NCI-H748 treated with DMSO at 0.1 percent for 48 hours (cell line): ENCODE measurements at places on chromosomes 1 and 21.

- DNase-seq, result no peak
These were observed 134.3 kb upstream of the ZBTB40 start for GRCh38 chr1:22317231-22317919.

DNA sequence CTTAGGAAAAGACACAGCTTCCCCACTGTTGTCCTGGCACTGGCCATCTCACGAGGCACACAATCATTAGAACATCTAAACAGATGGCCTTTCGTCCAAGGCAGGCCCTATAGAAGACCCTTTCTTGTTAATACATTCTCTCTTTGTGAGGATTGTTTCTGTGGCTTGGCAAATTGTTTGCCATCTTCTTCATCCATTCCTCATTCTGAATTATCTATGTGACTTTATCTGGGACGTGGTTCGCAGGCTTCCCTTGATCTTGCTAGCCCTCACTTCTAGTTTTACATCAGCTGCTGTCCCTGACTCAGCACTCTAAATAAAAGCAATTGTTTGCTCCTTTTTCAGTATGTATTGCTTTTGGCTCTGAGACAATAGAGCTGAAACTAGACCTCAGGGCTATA lies 101.1 kb upstream of the ZC3H11B start:
- DNase-seq, result no peak

- DNase-seq, result no peak
These were observed 18.9 kb upstream of the ZNF683 start for GRCh38 chr1:26391450-26391849.

- peak; percentile 4 for DNase-seq
These were observed 14.0 kb upstream of the CDA start for GRCh38 chr1:20574686-20575540.

GRCh38 chr21:38269576-38269936 lies 12.8 kb downstream of the KCNJ15 start:
- no peak for DNase-seq

- DNase-seq, result no peak
These were observed 35.6 kb downstream of the COL6A1 start for GRCh38 chr21:46017148-46017547.

- no peak for DNase-seq
These were observed 51.5 kb downstream of the LUZP1 start for GRCh38 chr1:23116921-23117699.

DNA sequence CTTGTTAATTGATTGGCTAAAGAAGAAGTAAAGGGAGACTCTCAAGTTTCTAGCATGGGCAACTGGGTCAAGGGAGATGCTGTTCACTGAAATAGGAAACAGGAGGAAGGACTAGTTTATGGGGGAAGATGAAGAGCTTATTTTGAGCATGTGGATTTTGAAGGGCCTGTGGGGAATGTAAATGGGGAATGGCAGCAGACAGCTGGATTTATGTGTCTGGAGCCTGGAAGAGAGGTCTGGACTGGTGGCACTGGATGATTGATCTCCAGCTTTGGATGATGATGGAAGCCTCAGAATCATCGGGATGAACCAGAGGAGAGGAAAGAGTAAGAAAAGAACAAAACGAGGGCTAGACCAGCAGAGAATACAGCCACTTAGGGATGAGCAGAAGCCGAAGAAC lies 54.9 kb upstream of the ENAH start:
- DNase-seq, result no peak

DNA sequence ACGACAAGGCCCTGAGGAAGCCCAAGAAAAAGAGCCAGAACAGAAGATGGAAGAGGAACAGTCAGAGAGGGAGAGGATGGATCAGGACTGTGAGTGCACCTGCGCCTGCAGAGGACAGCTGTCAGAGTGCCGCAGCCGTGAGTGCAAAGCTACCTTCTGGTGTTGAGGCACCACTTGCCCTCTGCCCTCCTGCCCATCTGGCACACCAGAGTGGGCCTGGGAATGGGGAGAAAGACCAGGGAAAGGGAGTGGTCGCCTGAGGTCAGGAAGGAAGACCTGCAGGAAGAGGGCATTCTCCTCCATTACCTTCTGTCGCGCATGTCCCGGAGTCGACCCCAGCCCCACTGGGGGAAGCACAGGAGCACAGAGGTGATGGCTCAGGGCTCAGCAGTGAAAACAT lies 26.2 kb downstream of the VASH2 start:
- DNase-seq, result no peak

GRCh38 chr1:235416662-235417049 lies 49.4 kb downstream of the TBCE start:
- no peak for DNase-seq

- DNase-seq, result peak; percentile 24
These were observed 3.8 kb downstream of the LCA5L start for GRCh38 chr21:39441502-39442475.

- DNase-seq, result no peak
These were observed 83.8 kb upstream of the SSX2IP start for GRCh38 chr1:84773933-84774497.

DNA sequence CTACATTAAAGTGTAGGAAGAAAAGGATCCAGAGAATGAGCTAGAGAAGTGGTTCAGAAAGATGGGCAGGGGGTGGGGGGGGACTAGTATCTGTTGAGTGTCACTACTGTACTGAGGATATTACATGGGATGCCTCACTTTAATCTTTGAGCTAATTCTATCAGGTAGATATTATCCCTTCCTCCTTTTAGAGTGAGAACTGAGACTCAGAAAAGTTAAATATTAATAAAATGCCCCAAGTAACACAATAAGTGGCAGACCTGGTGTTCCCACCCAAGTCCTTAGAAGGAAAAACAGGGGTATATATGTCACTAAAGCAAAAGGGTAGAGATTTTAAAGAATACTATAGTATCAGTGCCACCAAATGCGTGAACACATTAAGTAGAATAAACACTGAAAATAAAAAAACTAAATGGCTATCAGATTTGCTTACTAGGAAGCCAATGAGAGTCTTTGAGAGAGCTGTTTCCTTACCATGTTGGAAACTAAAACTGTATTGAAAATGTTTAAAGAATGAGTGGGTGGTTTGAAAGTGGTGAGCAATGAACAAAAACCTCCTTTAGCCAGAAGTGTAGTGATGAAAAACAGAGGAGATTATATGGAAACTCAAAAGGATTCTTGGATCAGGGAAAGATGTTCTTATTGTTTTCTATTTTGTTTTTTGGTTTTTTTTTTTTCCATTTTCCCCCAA lies 230.8 kb downstream of the BARHL2 start:
- DNase-seq, result no peak

GRCh38 chr21:45827302-45827692 lies 154.3 kb upstream of the COL6A1 start:
- DNase-seq, result no peak

DNA sequence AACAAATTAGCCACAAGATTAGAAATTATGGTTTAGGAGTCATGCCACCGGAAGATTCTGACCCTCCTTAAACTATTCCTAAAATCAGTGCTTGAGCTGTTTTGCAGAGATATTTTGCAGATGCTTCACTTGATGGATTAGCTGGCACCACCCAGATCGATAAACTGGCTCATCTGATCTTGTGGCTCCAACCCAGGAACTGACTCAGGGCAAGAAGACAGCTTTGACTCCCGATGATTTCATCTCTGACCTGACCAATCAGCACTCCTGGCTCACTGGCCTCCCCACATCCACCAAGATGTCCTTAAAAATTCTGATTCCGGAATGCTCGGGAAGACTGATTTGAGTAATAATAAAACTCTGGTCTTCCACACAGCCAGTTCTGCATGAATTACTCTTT lies 221.6 kb downstream of the RHOU start:
- no peak for DNase-seq

GRCh38 chr1:114485286-114485685 lies 25.7 kb downstream of the TRIM33 start:
- no peak for DNase-seq

DNA sequence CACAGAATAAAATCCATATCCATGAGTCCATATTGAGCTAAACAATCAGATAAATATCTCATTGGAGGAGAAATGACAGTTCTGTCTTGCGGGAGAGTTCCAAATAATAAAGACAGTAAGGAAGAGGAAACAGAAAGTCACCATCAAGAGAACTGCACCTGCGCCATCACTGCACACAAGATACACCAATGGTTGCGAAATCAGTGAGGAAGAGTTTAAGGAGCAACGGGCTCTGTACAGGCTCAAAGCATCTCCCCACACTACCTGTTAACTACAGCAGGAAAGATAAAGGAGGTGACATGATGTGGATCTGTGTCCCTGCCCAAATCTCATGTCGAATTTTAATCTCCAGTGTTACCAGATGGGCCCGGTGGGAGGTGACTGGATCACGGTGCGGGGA lies 7.8 kb downstream of the C2CD2 start:
- no peak for DNase-seq

DNA sequence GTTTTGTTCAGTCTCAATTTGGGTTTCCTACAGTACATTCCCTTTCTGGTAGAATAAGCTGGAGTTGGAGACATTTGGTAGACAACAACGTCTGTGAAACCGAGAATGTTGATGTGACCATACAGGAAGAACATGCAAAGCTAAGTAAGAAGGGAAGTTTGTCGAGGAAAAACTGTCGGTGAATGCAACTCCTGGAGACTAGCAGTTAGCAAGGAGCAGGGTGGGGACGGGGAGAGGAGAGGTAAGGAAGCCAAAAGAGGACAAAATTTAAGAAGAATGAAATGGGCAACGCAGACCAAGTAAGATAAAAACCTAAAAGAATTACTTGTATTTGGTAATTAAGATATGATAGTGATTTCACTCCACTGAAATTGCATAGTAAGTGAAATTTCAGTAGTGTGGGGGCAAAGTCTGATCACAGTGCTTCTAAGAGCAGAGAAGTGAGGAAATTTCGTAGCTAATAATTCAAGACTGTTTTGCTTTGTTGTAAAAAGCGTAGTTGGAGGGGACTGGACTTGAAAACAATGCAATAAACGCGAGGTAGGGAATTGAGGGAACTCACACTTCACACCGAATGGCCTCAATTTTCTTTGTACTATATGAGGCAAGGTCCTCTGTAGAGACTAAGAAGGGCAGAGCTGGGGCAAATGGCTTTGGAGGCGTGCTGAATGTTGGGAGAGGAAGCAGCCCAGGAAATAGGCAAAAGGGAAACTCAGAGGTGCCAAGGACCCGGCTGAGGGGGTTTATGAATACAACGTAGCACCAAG lies 787 bp upstream of the GIPC2 start:
- no peak for DNase-seq

GRCh38 chr1:38789498-38790169 lies 69.9 kb downstream of the RRAGC start:
- peak; percentile 15 for DNase-seq

GRCh38 chr1:27886353-27886679 lies 14.0 kb downstream of the THEMIS2 start:
- DNase-seq, result no peak

- DNase-seq, result no peak
These were observed 40.6 kb upstream of the ATP1A1 start for GRCh38 chr1:116332451-116332850.

GRCh38 chr1:205568135-205568468 lies 63.6 kb downstream of the CDK18 start:
- DNase-seq, result no peak
